Occipital lobe (tissue), 3 donors: ENCODE measurements at places on chromosomes 5 and 9. TPM values are rescaled to one million over a fixed set of nuclear protein-coding genes. Genes with fewer than 3 reads are reported as not detected.

BTNL9 gene
- total RNA-seq, result 0.78 TPM

SAXO1 gene
- total RNA-seq, result not detected

CCL21 gene
- total RNA-seq, result not detected

UBTD2 gene
- 81.9 TPM for total RNA-seq

DNA sequence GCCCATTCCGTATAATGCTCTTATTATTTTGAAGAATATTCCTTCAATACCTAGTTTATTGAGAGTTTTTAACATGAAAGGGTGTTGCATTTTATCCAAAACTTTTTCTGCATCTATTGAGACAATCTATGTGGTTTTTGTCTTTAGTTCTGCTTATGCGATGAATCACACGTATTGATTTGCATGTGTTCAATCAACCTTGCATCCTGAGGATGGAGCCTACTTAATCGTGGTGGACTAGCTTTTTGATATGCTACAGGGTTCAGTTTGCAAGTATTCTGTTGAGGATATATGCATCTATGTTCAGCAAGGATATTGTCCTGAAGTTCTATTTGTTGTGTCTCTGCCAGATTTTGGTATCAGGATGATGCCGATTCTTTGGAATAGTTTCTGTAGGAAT, 1070.3 kb upstream of the CDH18 start:
- no peak for DNase-seq

DNA sequence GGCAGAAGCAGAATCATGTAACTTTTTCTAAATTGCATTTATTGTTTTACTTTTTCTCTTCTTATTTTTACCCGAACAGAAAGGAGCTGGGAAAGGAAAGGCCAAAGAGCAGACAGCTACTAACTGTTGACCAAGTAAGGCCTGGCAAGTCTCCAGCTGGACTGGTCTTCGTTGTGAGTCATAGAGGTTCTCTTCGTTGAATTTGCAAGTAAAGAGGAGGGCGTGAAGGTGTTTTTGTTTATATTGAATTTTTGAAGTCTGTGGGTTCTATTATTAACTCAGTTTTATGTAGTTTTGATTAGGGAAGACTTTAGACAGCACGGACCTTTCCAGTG, 416.5 kb upstream of the CCNH start:
- no peak for DNase-seq

DNA sequence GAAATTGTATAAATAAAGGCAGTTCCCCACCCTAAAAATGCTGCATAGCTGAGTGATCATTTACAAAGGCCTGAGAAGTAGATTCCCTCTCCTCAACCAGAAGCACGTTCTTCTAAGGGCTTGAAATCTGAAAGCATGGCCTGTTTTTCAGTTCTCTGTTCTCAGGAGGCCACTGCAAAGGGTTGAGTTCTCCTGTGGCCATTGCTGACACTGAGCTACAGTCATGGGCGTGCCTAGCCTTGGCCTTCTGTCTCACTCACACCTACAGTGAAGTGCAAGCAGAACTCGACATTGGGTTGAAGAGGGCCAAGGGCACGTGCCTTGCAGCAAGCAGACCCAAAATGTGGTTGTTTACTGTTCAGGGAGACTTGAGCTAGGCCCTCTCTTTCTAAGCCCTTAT, 276.6 kb upstream of the VLDLR start:
- DNase-seq, result no peak

GRCh38 chr5:140408750-140409241, 7.2 kb downstream of the ANKHD1 start:
- DNase-seq, result no peak

- no peak for DNase-seq
These were observed 132.7 kb downstream of the PDE4D start for GRCh38 chr5:59760785-59761348.

- no peak for DNase-seq
These were observed 68.0 kb upstream of the TBC1D9B start for GRCh38 chr5:179975713-179976134.

- DNase-seq, result no peak
These were observed 36.4 kb upstream of the CPEB4 start for GRCh38 chr5:173851595-173852243.
